ENCODE measurements at places on chromosomes 12 and 14.

- DNase-seq = no peak
Observed at GRCh38 chr14:39272918-39273317, 39.2 kb downstream of the MIA2 start.

DNA sequence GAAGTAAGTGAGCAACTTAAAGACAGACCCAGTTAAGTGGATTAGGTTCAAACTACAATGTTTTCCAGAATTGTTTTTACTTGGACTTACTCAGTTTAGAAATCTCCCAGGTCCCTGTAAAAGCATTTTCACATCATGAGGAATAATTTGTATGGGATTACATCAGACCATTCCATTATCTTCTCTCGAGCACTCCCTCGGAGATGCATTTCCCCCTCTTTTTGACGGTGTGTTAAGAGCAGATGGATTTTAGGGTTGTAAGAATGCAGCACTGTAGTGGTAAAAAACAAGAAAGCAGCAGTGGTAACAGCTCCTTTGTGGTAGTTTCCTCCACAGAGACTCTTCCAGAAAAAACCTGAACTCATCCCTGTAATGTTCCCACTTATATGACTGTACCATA is 488.4 kb downstream of the BCAT1 start:
- DNase-seq = no peak

DNA sequence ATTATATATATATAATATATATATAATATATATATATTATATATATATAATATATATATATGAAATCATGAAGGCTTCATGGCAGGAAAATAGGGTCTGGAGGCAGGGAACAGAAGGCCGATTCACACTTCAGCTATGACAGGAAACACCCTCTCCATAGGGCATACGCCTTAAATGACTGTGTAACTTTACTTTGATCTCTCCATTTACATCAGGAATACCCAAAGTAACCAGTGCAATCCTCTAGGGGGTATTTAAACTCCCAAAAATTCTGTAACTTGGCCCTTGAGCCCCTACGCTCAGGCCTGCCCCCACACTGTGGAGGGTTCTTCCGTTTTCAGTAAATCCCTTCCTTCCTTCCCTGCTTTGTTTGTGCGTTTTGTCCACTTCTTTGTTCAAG is 40.4 kb upstream of the PPP2R5C start:
- no peak for DNase-seq

DNA sequence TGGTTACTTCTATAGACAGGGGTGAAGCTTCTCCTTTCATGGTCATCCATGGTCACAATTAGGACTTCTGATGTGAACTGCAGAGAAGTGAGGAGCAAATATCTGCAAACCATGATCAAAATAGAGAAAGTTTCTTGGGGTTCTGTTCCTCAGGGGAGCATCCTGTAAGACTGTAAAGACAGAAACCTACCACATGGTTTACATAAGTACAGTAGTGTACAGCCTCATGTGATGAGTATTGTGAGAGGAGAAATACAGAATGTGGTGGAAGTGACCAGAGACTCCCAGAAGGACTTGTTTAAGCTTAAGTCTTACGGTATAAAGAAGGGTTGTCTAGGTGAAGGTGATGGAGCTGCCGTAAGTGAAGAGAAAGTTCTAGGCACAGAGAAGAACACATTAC is 484.7 kb downstream of the LRIG3 start:
- no peak for DNase-seq

DNA sequence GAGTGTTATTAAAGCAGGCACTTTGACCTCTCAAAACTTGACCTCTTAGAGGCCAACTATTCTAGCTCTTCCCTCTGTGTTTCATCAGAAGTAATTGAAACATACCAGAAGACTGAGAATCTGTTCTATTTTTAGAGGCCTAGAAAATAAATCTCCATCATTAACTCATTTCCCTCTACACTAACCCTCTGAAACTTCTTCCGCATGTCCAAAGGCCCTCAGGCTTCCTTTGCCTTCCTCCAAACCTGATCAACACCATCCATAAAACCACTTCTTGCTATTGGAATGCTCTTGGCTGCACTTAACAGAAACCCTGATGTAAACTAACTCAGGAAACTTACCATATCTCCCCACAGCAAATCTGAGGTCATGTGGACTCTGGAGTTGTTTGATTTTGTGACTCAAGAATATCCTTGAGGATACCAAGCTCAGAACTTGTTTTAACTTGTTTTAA is 196.4 kb downstream of the RPAP3 start:
- peak; percentile 57 for DNase-seq

DNA sequence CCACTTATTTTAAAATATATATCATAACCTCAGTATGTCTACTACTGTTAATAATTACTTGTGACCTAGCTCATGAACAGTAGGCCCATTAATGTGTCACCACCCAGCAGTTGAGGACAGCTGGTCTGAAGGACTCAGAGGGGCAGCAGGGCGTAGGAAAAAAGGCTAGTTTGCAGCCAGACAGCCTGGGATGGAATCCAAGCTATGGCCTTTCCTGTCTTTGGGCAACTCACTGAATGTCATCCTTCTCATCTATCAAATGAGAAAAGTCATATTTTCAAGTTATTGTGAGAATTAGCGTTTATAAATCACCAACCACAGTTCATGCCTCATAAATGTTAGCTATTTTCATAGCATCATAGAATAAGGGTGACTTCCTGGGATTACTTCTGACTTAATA is 12.3 kb downstream of the DENND5B start:
- DNase-seq = peak; percentile 48

- no peak for DNase-seq
Observed at GRCh38 chr14:53209370-53209769, 56.2 kb upstream of the DDHD1 start.

DNA sequence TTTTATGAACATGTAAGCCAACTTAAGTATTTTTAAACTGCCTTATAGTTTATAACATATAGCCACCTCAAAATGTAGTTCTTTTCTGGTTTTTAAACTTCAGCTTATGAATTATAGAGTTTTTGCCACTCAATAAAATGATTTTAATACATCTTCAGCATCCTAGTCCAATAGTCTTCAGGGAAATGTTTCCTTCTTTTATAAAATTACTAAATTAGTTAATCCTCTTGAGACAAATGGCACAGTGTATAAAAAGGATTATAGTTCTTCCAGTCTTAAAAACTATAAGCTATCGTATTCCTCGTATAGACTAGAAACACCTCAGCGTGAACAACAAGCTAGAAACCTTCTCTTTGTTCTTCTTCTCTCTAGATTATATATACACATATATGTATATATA is at the start of gene OR6C74:
Gene OR6C74, plus strand, starts transcription at position 301 of the 400 bp plus-strand sequence. CDS start 2,679 bp downstream, outside the sequence.
- no peak for DNase-seq

GRCh38 chr12:80325167-80325959 is 118.7 kb upstream of the PTPRQ start:
- peak; percentile 4 for DNase-seq

- no peak for DNase-seq
Observed at GRCh38 chr12:64745980-64746379, 13.2 kb downstream of the GNS start.

DNA sequence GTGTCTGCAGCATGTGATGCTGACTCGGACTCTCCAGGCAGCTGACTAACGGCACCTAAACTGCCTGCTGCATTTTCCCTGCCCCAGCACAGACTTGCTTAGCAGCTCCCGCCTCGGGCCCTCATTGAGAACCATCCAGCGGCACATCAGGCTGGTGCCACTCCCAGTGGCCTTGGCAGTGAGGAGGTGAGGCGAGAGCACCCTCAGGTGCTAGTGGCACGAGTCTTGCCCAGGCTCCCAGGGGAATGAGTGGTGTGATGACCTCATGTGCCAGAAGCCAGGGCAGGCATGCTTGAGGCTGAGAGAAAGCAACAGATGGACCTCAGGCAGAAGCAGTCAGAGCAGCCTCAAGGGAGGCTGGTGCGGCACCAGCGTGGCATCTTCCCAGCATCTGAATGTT is 60.2 kb downstream of the PRKCH start:
- DNase-seq = no peak

- DNase-seq = no peak
Observed at GRCh38 chr12:81866081-81866480, 106.9 kb upstream of the PPFIA2 start.

- DNase-seq = no peak
Observed at GRCh38 chr12:54998958-54999510, 14.5 kb upstream of the TESPA1 start.

DNA sequence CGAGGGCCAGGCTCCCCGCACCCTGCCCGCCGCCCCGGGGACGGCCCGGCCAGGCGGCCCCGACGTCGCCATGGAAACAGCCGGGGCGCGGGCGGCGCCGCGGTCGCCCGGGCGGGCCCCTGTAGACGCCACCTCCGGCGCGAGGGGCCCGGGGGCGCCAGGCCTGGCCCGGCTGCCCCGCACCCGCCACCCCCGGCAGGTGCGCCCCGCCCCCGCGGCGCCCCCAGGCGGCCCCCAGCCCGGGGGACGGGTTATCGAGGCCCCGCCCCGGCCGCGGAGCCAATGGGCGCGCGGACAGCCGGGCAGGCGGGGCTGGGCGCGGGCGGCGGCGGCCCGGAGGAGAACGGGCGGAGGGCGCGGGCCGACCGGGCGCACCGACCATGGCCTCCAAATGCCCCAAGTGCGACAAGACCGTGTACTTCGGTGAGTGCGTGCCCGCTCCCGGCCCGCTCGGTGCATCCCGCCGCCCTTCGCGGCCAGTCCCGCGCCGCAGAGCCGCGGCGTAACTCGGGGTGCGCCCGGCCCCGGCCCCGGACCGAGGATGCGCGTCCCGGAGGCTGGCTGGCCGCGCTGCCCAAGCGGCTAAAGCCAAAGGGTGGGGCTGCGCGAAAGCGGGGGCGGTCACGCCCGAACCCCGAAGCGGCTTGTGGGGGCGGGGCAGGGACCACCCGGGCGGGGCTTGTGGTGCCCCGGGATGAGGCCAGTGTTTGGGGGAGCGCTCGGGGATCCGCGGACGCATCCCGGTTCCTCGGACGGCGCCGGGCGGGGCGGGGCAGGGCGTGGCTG is at the start of gene CRIP2:
Gene CRIP2, plus strand, starts transcription at position 339 of the 786 bp plus-strand sequence. Its CDS starts 42 bp downstream, at position 381.
- DNase-seq = peak; percentile 95

DNA sequence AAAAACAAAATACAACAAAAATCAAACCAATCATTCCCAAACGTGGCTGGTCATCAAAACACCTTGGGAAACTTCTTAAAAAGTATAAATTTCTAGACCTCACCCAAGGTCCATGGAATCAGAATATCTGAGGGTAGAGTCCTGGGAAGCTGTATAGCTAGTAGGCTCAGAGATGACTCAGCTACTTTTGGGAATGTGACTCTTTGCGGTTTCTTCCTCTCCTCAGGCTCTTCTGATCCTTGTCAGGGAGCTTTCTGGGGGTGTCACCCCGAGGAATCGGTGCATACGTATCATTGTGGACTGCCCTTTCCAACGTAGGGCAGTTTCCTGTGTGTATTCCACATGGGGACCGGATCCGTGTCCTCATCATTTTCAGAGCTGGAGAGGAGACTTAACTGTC is 14.8 kb downstream of the JDP2 start:
- DNase-seq = peak; percentile 68

All from GM03348 (cell line).